ENCODE measurements at places on chromosomes 3 and 15.

- DNase-seq = no peak
Measured at GRCh38 chr3:99850608-99851007, 32.9 kb downstream of the CMSS1 start.

DNA sequence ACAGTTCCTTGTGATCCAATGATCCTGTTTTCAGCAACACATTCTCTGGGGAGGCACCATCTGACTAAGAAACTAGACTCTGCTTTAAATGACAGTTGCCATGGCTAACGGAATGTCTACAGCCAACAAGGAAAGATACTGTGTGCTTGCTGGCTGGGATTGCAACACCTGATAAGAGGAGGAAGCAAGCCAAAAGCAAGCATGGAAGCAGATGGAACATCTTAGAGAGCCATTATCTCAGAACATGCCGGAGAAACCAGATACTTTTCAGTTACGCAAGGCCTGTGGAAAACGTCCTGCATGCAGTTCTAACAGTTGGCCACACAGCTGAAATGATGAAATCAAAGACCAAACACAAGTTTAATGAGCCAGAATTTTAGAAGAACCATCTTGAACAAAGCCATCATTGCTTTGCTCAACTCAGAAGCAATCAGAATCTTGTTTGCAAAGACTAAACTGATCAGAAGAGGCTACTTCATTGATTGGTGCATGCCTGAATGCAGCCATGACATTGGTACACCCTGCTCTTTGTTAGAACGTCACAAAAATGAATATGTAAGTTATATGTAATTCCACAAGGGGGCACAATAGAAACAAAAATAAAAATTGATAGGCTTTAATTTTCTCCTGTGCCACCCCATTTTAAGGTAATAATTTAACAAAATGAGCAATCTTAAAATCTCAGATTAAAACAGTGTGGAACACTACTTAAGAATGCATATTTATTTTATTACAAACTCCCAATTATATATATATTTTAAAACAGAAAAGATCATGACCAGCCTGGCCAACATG, 50.8 kb downstream of the GXYLT2 start:
- peak; percentile 35 for DNase-seq

DNA sequence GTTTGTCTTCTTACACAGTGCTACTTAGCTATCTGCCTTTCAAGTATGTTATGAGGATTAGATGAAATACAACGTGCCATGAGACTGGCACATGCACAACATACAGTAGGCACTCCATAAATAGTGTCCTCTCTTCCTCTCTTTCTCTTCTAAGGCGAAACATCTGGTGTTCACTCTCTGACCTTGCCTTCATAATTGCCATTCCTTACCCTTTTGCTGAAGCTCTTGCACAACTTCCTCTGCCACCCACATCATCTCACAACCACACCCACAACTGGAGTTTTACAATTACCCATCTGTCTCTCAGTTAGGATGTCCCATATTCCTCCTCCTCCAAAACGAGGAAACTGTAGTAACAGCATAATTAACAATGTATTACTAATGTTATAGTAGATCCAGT, 26.4 kb upstream of the ACP3 start:
- DNase-seq = no peak

DNA sequence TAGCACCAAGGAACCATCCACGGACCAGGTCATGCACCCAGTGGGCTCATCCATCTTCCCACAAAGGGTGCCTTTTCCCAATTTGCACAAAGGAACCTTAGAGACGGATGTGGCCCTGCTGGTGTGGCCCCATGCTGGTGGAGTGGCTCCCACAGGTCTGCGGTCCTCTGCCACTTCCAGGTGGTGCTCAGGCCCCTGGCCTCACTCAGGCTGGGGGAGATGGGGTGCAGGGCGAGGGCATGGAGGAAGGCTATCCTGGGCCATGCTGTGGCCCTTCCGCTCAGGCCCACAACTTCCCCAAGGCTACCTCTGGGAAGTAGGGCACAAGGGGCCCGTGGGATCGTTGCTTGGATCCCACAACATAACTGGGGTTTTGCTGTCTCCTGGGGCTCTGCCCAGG, 5.2 kb upstream of the SYNM start:
- DNase-seq = no peak

DNA sequence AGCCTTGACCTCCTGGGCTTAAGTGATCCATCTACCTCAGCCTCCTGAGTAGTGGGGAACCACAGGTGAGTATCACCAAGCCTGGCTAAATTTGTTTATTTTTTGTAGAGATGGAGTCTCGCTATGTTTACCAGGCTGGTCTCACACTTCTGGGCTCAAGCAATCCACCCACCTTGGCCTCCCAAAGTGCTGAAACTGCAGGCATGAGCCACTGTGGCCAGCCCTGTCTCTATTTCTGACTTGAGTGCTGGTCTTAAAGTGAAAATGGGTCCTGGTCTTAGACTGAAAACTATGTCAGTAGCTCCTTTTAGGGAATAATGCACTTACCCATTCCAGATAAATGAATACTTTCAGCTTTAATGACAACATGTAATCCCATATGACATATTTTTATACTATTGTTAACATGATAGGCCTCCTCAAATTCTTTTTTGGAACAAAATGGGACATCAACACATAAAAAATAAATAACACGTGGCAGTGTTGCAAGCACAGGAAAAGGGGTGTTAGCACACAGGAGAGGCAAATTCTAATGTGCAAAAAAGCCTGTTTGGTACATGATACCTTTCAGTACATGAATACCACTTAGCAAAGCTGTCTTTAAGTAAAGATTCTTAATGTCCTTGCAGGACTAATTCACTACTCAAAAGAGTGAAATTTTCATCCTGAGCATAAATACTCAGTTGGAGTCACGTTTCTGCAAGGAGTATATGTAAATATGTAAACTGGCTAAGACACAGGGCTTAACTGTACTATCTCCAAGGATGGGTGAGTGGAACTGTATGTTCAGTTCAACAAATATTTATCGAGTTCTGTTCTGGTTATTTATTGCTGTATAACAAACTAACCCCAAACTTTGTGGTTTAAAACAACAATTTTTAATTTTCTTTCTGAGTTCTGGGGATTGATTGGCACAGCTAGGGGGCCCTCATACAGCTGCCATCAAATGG, 194.7 kb downstream of the NR1D2 start:
- no peak for DNase-seq

- DNase-seq = no peak
Measured at GRCh38 chr3:25663347-25663868, 1.3 kb downstream of the TOP2B start.

- no peak for DNase-seq
Measured at GRCh38 chr15:25905140-25905539, 42.0 kb upstream of the ATP10A start.

- DNase-seq = no peak
Measured at GRCh38 chr3:110933821-110934426, 137.7 kb upstream of the NECTIN3 start.

- peak; percentile 6 for DNase-seq
Measured at GRCh38 chr15:49815950-49816349, 195.1 kb downstream of the DTWD1 start.

- no peak for DNase-seq
Measured at GRCh38 chr3:2523281-2523836, 424.7 kb downstream of the CNTN4 start.

DNA sequence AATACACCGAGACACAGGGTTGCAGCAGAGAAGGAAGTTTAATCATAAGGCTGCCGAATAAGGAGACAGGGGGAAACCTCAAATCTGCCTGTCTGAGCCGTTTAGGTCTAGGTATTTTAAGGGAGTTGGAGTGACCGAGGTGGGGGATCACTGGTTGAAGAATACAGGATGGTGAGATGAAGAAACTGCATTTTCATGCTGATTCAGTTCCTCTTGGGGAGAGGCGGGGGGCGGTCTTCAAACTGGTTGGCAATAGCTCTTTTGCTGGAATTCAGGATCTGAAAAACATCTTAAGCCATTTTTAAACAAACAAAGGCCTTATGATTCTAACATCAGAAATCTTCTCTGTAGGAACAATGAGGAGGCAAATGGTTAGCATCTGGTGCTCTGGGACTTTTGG, 699.5 kb upstream of the CFAP20DC start:
- DNase-seq = no peak

DNA sequence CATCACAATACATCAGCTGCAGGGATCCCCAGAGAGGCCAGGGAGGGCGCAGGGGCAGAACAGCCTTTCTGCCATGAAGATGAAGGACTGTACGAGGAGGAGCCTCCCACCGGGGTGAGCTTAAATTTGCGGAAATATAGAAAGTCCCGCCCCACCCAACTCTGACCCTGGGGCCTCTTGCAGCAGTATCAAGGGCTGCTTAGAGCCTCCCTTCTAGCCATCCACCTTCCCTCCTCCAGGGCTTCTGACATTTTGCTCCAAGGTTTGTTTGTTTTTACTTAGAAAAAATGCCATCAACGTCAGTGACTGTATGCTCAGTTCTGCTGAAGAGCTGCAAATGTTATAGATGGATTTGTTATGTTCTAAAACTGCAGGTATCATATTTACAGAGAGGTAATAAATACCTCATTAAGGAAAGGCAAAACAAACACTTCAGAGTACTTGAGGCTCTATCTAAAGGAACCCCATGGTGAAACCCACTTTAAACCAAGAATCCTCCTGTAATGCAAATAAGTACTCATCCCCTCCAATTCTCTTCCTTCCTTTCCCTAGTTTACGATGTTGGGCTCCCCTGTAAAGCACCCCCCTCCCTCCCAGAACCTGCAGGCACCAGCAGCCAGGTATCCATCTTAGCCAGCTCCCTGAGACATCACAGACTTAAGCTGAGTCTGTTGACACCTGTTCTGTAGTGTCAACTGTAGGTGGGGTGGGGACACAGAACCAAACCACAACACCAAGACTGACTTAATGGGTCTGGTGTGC, 30.5 kb downstream of the RFTN1 start:
- no peak for DNase-seq

DNA sequence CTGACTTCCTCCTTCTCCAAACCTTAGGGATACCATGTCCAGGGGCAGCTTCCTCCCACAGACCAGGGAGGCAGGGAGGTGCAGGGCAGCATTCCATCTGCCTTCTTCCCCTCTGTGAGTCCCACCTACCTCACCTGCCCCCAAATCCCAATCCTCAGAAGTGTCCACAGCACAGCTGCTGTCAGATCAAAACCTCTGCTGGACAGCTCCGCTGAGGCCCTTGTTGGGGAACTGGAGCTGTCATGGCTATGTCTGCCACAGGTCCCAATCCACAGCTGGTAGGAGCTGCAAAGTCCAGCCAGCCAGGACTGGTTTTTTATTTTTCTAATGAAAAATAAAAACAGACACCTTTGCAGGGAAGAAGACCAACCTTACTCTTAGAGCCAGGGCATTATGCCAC, 40.7 kb upstream of the TBC1D21 start:
- DNase-seq = no peak

- DNase-seq = no peak
Measured at GRCh38 chr3:25289663-25290062, 138.4 kb upstream of the RARB start.

DNA sequence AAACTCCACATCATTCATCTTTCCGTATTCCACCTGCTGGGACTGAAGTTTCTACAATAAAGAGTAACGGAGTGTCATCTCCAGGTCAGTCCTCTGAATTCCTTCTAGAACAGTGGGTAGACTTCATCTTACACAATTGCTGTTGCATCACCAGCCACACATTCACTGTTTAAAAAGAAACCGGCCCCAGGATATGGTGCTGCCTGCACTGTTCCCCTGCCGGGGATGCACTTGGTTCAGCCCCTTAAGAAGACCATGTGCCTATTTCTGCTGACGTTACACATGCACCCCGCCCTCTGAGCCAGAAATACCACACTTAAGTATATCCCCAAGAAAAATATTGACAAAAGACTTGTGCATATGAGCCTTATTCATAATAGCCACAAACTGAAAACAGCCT, 233.4 kb downstream of the FEZF2 start:
- DNase-seq = no peak

DNA sequence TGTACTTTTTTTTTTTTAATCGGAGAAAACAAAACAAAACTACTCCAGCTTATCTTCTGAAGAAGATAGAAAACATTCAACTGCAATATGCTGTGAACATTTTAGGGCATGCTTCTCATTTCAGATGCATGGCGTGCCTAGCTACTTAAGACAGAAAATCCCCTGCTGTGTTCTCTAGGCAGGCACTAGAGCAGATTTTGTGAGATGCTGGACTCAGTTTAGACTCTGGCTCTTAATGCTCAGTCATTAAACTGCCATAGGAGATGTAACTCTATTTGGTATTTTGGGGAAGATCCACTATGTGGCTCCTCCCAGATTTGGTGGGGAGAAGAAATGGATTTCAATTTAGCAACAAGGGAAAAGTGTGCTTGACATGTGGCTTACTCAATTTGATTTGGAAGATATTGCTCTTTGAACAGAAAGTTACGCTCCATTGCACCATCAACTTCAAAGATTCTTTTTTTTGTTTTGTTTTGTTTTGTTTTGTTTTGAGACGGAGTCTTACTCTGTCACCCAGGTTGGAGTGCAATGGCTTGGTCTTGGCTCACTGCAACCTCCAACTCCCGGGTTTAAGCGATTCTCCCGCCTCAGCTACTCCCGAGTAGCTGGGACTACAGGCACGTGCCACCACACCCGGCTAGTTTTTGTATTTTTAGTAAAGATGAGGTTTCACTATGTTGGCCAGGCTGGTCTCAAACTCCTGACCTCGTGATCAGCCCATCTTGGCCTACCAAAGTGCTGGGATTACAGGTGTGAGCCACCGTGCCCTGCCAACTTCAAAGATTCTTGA, 62.0 kb upstream of the LEKR1 start:
- no peak for DNase-seq

GRCh38 chr3:111617912-111618601, 22.9 kb upstream of the ZBED2 start:
- DNase-seq = no peak

DNA sequence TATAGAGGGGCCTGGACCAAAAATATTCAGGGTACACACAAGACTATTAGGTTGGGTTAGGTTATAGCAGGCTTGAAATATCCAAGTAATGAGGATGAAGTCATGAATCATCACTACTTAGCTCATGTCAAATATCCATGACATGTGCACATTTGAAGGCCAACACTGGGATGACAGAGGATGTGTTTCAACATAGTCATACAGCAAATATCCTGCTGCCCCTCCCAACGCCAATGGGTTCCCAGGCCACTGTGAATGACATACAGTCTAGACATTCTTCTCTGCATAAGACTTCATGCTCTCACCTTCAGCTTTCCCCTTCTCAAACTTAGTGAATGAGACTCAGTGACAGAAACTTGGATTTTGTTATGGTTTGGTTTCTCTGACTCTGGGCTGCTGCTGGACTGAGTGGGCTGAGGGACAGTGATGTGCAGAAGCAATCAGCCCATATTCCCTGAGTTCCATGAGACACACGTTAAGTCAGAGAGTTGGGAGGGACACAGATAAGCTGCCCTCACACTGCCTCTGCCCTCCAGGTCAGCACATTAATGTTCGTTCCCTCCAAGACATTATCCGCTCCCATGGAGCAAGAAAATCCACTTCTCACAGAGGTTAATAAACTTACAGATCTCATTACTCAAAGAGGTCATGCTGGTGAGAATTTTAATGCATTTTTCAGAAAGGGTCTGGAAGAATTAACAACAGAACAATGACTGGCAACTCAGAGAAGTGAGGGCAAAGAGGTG, 15.4 kb downstream of the HOMER2 start:
- DNase-seq = no peak

GRCh38 chr15:89486726-89487050, 9.7 kb downstream of the RHCG start:
- no peak for DNase-seq

- DNase-seq = no peak
Measured at GRCh38 chr15:96801576-96802150, 471.2 kb downstream of the NR2F2 start.
